ENCODE measurements at places on chromosomes 1 and 21.

- peak; percentile 7 for DNase-seq
These were observed 36.8 kb downstream of the CDC7 start for GRCh38 chr1:91537281-91537986.

- peak; percentile 11 for DNase-seq
These were observed 8.8 kb upstream of the ANGPTL7 start for GRCh38 chr1:11180342-11180744.

- DNase-seq = peak; percentile 42
These were observed 39.4 kb downstream of the PTAFR start for GRCh38 chr1:28136922-28137613.

DNA sequence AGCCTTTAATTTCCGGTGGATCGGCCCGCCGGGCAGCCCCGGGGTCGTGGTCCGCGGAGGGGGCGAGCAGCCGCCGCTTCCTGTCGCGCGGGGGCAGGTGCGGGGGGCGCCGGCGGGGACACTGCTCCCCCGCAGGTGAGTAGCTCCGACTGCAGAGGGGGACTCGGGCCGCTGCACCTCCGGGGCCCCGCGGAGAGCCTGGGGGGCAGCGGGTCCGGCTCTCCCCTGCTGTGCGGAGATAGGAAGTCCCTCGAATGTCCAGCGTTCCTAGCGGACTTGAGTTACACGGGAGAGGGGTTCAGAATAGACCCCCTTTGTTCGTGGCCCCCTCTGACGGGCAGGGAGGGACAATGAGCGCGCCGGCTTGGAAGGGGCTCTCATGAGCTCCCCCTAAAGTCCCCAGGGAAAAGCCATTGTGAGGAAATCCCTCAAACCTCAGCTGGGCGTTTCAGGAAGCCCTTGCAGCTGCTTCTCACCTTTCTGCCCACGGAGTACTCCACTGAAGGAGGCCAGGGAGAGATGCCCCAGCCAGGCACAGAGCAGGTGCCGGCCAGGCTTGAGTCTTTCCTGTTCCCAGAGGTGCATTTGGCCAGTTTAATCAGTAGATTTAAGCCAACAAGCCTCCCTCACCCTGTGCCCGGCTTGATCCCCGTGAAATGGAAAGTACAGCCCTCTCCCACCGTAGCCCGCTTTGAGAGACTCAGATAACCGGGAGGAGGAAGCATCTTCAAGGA is 925 bp downstream of the PDE9A start:
- DNase-seq = no peak

- DNase-seq = peak; percentile 86
These were observed 16.6 kb upstream of the RNF19B start for GRCh38 chr1:32981003-32981901.

- DNase-seq = no peak
These were observed 99.8 kb downstream of the UCK2 start for GRCh38 chr1:165927169-165927568.

- no peak for DNase-seq
These were observed 698 bp upstream of the UCK2 start for GRCh38 chr1:165826565-165827267.

GRCh38 chr21:43282358-43283120 is 113.7 kb downstream of the CRYAA start:
- no peak for DNase-seq

DNA sequence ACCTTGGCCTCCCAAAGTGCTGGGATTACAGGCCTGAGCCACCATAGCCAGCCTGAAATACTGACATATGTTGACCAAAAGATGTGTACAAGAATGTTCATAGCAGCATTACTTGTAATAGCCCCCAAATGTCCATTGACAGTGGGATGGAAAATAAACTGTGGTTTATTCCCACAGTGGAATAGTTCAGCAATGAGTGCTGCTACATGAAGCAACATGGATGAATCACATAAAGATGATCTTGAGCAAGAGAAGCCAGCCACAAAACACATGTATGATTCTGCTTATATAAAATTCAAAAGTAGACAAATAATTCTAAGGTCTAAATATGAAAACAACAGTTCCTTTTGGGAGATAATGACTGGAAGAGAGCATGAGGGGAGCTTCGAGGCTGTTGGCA is 9.1 kb upstream of the CREG1 start:
- no peak for DNase-seq

- DNase-seq = no peak
These were observed 231.2 kb downstream of the DSCAM start for GRCh38 chr21:40615505-40616376.

Measured in kidney glomerular epithelial cell (primary cell).